ENCODE measurements at places on chromosomes 4 and X.
A peak's percentile ranks its signal among the peaks of the same experiment; 100 is the strongest.

GRCh38 chrX:153900831-153901752, 3.4 kb upstream of the AVPR2 start:
- DNase-seq: peak; percentile 87

GRCh38 chrX:53685711-53686110, 808 bp downstream of the HUWE1 start:
- no peak for DNase-seq

- DNase-seq: no peak
These were observed 1.1 kb downstream of the XIAP start for GRCh38 chrX:123860983-123861382.

DNA sequence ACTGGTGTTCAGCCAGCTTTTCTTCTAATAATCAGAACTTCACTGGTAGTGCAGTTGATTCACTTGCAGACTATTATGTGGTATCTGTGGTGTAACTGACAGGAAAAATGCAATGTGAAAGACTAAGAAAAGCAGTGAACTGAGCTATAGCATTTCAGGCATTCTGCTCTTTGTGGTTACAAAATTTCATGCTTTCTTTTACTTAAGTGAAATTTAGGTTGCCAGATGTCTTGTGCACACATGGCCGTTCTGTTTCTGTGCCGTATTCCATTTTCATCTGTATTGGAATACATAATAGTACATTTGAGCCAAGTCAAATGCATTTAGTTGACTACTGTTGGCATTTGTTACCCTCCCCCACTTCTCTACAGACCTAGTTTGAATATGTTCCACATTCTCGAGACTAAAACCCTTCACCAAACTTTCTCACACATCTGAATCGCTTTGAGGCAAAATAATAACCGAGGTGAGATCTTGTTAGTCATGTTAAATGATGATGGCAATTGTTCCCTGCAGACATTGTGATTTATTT, 8.2 kb downstream of the RTL3 start:
- DNase-seq: no peak

DNA sequence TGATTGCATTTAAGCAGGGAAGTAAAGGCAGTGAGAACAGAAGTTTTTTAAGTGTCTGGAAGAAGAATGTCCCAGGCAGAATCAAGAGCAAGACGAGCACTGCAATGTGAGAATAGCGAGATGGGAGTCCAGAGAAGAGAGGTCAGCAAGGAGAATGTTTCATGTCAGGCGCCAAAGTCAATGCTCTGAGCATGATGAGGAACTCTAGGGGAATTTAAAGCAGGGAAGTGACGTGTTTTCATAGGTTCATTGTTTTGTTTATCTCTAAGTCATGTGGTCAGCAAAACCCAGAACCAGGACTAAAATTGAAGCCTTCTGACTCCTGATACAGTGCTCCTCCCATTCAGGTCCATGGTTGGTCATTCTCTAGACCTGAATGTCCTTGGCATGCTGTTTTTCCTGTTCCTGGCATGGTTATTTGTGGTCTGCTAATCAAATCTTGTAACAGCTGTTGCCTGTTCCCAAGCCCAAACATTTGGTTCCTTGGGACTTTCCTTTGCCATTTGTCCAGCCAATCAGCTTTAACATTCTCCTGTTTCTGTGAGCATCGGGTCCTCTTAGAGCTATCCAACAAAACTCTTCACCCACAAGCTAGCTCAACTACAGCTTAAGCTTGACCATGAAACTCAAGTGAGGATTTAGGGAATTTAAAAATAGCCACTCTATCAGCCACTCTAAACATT, 37.7 kb downstream of the PTCHD1 start:
- DNase-seq: no peak

DNA sequence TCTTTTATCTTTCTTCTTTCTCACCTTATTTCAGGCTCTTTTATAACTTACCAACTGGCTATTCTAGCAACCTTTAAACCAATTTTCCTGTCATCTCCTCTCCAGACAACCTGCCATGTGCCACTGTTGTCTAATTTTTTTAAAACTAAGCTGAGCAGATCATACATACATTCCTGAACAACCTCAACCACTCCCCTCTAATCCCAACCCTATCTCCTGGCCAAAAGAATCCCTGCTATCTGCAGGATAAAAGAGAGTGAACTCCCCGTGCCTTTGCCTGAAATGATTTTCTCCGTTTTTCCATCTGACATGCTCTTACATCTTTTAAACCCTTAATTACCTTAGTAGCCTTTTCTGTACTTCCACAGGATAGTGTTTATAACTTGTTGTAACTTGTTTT, 35.5 kb downstream of the DCUN1D4 start:
- DNase-seq: no peak

DNA sequence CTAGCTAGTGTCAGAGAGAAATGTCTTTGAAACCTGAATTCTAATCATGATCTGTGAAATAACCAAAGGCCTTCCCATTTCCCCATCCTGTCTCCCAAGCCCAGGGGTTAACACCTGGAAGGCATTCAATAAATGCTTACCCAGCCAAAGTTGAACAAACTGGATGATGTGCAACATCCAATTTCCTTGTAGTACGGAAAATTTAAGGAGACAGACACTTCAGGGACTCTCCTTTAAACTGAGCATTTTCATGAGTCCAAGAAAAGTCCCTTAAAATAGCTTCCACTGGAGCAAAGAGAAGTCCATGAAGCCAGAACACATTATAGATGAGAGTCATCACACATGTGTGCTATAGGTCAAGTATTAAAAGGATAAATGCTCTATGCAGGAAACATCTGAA, 271.2 kb downstream of the RAB28 start:
- DNase-seq: no peak

- DNase-seq: no peak
These were observed 235.2 kb downstream of the DTHD1 start for GRCh38 chr4:36516522-36517095.

DNA sequence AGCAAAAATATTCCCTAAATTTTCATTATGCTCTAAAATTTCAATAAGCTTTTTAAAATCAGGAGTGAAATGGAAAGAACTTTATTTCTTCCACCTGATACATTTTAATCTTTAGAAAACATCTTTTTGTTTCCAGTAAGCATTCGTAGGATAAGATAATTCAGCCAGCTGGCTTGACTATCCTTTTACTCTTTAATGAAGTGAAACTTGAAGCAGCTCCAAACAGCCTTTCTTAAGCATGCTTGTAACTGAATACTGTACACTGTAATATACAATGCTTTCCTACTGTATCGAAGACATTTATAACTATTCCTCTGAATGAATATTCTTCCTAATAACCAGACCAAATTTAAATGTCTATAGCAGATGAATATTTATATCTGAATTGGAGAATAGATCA, 98.8 kb downstream of the KLHL4 start:
- DNase-seq: no peak

DNA sequence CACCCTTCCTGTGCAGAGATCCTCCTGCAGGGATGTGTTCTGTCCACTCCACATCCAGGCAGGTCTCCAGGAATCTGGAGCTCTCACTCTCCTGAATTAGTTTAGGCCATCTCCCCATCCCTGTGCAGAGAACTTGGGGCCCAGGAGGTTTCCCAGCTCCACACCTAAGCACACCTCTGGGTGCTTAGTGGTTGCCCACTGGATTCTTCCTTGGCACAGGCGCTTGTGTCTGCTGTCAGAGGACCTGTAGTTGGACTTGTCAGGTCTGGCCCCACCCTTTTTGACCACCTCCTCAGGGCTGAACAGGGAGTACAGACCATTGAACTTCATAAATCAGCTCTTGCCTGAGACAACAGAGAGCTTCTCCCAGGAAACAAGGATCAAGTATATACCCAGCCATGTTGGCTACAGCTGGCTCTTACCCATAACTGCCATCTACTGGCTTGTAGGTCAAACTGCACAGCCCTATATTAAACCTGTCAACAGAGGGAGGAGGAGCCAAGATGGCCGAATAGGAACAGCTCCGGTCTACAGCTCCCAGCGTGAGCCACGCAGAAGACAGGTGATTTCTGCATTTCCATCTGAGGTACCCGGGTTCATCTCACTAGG, 275.5 kb downstream of the PPARGC1A start:
- DNase-seq: no peak

DNA sequence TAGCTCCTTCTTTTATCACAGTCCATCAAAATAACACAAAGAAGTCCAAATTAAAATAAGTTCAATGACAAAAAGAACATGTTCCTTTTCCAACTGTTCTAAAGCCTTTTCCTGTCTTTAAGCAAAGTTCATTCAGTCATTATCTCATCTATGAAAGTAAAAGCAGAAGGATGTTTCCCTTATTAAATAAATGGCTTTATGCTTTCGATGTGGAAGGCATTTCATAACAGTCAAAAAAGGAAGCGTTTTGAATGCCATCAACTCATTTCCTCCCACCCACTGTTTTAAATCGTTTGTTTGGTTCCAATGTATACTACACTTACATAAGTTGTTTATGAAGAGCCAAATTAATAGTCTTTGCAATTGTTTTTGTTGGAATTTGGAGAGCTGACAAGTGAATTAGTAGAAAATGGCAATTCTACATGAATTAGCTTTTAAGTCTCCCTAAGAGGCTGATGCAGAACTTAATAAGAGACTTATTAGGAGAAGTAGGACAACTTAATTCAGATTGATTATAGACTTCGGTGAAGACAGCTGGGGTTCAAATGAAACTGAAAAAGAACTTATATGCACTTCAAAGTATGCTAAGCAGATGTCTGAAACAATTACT, 392.6 kb upstream of the FTHL17 start:
- no peak for DNase-seq

DNA sequence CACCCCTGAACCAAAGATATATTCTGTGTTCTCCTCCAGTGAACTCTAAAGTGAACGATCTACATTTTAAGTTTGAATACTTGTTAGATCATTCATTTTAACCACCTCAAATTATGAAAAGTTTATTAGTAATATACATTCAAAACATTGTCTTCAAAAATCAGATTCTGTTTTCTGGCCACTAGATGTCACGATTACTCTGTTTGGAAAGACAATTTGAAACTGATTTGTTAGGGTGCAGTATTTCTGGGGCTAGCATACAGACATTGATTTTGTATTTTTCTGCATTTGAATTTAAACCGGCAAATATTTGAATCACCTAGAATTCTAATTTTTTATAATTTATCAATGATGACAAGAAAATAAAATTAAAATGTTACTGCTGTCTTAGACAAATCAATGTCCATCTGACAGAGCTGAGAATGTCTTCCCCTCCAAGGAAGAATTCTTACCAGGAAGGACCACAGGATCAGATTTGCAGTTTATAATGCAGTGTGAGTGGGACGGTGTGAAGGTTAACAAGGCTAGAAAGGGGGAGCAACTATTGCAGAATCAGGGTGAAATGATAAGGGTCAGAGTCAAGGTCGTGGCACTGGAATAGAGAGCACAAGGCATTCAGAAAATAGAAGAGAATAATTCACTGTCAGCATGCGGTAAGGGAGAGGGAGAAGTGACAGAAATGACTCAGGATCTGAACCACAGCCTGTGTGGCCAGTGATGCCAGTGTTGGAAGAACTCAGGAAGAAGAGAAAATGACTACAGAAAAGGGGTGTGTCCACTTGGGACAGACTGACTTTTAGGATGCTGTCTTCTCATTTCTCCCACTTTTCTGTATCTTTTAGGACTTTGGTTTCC, 91.6 kb downstream of the ANXA10 start:
- DNase-seq: peak; percentile 36

DNA sequence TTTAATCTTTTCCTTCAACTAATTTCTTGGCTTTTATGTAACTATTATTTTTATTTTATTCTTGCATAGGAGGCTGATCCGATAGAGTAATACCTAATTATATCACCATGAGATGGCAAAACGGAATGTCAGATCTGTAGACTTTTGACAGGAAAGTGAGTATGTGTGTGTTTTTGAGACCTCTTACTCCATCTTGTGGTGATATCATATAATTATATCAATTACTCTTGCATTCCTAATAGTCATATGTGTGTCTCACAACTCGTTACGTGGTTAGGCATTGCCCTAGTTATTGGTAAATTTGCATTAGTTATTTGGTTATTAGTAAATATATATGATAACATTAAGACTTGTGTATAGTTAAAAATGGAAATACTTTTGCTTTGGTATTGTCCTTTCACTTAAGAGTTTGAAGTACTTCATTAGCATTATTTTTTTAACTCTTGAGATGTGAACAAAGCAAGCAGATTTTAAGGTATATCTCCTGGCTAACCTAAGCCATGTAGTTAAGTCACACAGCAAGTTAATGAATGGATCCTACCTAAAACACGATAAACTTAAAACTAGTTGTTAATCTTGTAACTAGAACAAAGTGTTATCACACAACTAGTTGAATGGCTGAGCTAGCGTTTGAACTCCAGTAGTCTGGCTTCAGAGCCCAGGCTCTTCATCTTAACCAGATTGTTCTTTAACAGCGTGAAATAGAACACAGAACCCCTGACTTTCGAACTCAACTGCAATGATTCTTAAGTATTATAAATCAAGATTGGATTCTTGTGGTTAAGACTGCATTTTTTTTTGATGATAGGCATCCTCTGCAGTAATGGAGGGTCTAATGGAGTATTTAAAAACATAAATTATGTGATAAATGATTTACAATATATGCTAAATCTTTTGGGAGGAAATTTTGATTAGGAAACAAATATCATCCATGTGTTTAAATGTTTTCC, 67.1 kb downstream of the PGRMC2 start:
- DNase-seq: no peak

DNA sequence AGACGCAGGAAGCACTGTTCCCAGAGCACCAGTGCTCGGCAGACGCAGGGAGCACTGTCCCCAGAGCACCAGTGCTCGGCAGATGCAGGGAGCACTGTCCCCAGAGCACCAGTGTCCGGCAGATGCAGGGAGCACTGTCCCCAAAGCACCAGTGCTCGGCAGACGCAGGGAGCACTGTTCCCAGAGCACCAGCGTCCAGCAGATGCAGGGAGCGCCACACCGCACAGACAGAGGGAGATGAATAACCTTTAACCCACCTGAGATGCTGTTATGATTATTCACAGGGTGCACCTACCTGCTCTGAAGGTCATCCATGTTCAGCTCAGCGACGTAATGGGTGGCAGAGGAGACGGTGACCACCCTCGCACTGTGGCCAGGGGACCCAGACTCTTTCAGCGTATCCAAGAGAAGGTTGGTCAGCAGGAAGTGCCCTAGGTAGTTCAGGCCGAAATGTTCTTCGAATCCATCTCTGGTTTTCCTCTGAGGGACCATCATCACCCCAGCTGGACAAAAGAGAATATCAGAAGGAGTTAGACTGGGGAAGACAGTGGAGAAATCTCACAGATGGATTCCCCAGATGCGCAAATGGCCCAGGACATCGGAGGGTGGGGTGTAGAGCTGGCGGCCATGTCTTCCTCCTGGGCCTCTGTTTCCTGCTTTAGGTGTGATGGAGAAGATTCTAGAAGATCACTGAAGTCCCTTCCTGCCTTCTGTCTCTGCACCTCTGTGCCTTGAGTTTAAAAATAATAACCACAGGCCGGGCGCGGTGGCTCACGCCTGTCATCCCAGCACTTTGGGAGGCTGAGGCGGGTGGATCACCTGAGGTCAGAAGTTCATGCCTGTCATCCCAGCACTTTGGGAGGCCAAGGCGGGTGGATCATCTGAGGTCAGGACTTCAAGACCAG, 234.1 kb downstream of the DHRSX start:
- DNase-seq: no peak

DNA sequence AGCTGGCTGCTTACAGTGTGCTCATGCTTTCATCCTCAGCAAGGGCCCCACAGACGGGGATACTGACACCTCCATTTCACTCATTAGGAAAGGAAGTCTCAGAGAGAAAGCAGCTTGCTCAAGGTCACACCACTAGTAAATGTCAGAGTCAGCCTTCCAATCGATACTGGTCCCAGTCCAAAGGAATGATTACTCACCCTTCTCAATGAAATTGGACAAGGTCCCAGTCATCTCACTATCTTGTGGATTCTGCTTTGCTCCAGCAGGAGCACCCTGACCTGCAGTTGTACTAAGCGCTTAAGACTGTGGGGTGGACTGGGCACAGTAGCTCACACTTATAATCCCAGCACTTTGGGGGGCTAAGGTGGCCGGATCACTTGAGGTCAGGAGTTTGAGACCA, 132.2 kb upstream of the SLC34A2 start:
- no peak for DNase-seq

- no peak for DNase-seq
These were observed 100.3 kb downstream of the SORBS2 start for GRCh38 chr4:185711726-185712125.

All from CD8-positive, alpha-beta T cell (primary cell).